ENCODE measurements at places on chromosomes 1 and 21.

DNA sequence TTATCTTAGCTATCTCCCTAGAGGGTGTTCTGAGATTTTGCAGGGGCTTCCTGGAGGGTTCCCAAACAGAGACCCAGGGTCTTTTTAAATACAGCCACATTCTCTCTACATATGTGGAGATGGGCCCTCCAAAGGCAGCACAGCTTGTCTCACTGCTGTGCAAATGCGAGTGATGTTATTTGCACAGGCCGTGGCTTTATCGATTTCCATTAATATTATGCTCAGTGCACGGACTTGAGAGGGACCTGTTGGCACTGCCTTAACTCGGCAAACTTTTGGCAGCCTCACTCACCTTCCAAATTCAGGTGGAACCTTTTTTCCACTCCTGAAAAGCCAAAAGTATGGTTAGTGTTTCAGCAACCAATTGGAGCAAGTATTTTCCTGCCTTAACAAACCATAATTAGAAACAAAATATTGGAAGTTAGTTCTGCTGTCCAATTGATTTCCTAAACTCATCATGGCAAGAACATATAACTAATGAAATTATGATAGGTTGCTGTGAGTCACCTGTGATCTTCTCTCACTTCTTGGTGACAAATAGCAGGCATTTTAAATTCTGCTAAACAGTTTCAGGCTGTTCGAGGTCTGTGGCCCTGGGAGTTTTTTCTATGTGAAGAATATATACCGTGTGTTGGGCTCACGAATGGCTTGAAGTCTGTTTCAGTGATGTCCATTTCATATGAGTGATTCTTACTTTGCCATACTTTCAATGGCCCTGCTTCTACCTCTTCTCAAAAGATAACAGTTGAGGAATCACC lies 10.9 kb downstream of the LHX9 start:
- DNase-seq, result no peak

DNA sequence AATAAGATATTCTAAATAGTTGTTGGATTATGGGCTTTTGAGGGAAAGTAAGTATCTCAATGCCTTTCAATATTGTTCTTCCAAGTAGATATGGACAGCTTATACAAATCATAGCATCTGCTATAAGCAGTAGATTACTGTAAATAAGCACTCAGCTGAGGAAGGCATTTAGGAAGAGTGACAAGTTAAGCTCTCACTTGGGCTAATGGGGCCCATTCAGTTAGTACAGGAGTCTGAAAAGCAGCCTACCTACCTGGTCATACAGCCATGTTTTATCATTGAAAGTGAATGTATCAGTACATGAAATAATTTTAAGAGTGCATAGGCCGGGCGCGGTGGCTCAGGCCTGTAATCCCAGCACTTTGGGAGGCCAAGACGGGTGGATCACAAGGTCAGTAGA lies 73.1 kb downstream of the APP start:
- no peak for DNase-seq

DNA sequence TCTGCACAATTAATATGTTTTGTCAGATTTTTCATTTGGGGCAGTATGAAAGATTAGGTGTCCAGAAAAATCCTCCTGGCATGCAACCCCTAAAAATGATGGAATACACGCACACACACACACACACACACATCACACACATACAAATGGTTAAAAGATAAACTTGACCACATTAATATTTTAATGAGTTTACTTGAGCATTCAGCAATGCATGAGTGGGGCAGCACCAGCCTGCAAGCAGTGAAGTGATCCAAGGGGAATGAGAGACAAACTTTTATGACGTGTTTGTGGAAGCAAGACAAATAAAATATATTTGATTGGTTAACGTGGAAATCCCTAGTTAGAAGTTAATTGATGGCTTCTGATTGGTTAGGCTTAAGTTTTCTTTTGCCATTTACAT lies 29.1 kb upstream of the SOAT1 start:
- no peak for DNase-seq

- DNase-seq, result peak; percentile 5
Measured at GRCh38 chr1:47031059-47031458, 7.6 kb downstream of the CYP4X1 start.

DNA sequence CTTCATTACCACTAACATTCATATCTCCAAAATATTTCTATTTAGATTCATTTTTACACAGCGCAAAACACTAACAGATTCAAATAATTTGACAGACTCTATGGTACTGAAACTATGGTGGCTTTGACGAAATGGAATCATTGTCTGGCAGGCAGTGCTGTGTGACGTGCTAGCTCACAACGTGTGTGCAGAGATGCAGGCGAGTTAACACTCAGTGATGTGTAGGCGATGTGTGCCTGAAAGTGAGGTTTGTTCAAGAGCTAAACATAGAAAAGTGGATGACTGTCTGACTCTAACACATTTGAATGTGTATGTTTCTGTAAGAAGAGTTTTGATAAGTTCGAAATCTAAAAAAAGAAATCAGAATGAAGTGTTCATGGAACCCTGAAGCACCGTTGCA lies 97.7 kb downstream of the RYR2 start:
- DNase-seq, result no peak

GRCh38 chr1:13550663-13551062 lies 33.0 kb upstream of the PDPN start:
- no peak for DNase-seq

GRCh38 chr1:61404597-61405376 lies 320.2 kb downstream of the TM2D1 start:
- no peak for DNase-seq

GRCh38 chr1:5966543-5967205 lies 25.6 kb downstream of the NPHP4 start:
- no peak for DNase-seq

GRCh38 chr1:204268101-204268500 lies 54.3 kb upstream of the GOLT1A start:
- no peak for DNase-seq

DNA sequence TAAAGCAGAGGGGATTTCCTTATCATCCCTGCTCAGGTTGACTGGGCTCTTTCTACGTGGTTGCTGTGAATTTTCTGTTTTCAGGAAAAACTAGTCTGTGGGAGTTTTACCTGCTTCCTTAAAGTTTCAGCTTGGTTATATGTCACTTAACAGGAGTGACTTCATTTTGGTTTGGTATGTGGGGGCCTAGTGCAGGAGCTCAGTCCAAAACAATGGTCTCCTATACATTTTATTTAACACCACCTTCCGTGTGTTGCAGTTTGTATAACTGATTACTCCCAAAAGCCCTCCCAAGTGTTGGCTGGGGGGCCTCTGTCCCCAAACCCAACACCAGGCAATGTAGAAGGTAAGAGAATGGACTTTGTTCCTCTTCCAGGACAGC lies 5.3 kb downstream of the IL23R start:
- DNase-seq, result no peak

DNA sequence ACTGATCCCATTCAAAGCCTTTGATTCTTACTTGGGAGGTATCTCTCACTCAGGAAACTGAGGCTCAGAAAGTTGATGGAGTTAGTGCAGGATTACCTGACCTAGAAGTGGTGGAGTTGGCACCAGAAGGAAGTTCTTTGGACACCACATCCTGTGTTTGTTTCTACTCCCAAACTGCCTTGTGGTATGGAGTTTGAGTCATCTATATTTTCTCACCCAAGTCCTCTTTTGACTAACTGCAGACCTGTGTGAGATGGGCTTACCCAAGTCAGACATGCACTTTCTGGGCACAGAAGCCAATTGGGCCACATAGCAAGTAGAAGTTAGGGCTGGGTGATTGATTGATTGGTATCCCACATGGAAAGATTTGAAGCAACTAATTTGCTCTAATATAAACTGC lies 36.1 kb downstream of the FGGY start:
- no peak for DNase-seq

DNA sequence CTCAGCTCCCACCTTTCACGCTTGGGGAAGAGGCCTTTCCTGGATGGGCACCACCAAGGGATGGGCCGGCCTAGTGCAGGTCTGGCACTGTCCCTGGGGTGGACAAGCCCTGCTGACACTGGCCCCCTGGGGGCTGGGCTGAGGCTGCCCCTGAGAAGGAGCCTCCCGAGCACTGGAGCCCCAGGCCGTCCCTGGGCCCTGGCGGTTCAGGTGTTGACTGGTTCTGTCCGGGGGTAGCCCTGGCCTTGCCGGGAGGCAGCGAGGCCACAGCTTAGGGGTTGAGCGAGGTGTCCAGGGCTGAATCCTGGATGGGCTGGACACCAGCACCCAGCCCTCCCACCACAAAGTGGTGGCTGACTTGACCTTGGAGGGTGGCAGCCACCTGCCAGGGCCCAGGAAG lies 49.7 kb upstream of the ACTRT2 start:
- DNase-seq, result no peak

DNA sequence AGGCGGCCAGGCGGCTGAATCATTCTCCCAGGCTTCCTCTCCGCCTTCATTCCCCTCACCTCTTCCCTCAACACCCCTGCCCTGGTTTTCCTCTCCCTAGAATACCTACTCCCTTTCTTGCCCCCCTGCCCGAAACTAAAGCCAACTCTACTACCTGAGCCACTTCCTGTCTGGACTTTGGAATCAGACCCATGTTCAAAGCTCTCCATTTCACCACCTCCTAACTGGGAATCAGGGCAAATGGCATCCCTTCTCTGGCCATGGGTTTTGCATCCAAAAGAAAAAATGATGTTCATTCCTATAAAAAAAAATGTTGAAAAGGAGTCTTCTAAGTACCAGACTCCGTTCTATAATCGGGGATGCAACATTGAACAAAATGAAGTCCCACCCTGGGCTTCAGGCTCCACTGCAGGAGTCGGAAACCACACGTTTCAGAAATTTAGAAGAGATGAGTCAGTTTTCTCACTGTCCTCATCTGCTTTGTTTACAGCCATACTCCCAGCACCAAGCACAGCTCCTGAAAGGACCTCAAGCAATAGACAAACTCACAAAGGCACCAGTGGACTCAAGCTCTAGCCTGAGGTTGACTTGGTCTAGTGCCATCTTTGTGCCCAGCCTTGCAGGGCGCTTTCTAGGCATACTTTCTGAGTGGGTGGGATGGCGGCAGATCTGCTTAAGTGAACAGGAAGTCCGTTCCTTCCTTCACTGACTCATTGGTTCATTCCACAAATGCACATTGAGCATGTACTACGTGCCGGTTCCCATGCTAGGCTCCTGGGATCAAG lies 176.2 kb downstream of the IGSF21 start:
- no peak for DNase-seq

- peak; percentile 90 for DNase-seq
Measured at GRCh38 chr21:42665026-42665425, 11.6 kb downstream of the PDE9A start.

DNA sequence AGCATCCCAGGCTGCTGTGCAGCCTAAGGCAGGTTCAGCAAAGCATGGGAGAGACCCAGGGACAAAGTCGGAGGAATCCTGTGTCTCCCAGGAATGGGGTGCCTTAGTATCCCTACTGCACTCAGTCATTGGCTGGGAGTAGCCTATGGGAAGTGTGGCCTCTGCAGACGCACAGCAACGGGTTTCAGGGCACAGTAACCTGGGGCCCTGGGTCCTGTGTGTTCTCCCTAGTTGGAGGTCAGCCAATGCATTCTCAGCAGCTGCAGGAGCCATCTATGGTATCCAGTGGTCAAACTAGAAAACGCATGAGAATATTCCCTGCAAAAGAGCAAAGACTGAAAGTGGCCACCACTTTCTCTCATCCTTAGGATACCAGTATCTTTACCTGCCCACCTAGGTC lies 13.7 kb upstream of the C1orf21 start:
- no peak for DNase-seq

- no peak for DNase-seq
Measured at GRCh38 chr21:39882839-39883195, 15.6 kb downstream of the PCP4 start.

- peak; percentile 89 for DNase-seq
Measured at GRCh38 chr1:150560011-150560438, 10.8 kb downstream of the ADAMTSL4 start.

- DNase-seq, result peak; percentile 1
Measured at GRCh38 chr1:105210747-105211146, 1461.0 kb downstream of the AMY1C start.

- peak; percentile 53 for DNase-seq
Measured at GRCh38 chr1:25487628-25488027, 55.8 kb upstream of the LDLRAP1 start.

DNA sequence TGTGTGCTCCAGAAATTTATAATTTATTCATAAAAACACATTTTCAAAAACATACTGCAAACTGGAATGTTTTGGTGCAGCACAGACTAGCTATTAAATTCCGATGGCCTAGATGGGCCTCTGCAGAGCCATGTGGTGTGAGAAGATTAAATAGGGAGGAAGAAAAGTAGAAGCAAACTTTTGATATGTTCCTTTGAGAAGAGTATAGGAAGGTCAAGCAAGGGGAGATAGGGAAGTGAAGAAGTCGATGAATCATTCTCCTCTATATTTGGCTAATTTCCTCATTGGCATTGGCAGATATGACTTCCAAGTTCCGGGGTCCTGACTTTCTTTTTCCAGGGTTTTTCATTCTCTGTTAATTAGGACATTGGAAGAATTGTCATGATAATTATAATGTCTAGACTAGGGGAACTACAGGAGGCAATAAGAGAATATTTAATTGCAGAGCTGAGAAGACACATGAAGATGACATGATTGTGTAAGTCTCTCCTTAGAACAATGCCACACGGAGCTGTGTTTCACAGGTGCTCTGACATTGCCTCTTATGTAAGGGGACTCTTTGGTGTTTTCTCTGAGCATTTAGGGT lies 19.3 kb upstream of the ZNF326 start:
- peak; percentile 73 for DNase-seq

DNA sequence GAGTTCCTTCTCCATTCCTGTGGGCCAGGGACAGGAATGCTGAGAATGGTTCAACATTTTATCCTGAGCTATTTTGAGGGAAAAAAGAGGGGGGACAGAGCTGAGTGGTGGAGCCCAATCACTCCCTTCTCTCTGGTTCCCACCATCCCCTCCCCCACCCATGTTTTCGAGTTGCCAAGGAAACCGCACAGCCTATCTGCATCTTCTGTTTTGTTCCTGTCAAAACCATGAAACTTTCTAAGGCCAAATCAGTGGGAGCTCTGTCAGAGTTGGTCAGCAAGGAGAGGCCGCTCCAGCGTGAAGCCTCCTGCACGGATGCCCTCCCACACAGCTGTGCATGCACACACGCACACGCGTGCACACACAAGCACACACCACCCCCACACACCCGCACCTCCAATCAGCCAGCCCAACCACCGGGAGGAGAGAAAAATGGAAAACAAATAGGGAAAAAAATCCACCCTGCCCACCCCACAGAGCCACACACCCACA lies 54.5 kb upstream of the ATP2B4 start:
- DNase-seq, result no peak

DNA sequence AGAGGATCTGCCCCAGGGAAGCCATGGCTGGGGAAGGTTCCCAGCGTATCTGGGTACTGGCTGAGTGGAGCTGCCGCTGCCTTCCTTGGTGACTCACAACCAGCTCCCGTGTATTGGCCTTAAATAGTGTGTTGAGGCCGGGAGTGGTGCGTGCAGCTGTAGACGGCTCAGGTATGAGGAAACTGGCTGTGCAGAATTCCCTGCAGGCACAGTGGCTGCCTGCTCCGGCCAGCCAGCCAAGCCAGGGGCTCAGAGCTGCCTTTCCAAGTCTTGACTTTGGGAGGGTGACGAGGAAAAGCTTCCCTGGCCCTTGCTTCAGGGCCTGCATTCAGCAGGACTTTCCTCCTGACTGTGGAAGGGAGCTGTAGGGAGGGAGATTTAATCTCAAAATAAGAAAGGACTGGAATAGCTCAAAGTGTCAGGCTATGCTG lies at the start of gene VTCN1:
VTCN1 (minus strand) TSS at position 97 of the 431 bp plus-strand sequence; CDS start at position 25, 72 bp downstream.
- no peak for DNase-seq
